ENCODE measurements at places on chromosomes 2 and 18.

- no peak for DNase-seq
Measured at GRCh38 chr2:54435325-54436226, 20.6 kb upstream of the SPTBN1 start.

- DNase-seq, result no peak
Measured at GRCh38 chr2:52995424-52995823, 772.2 kb upstream of the CHAC2 start.

DNA sequence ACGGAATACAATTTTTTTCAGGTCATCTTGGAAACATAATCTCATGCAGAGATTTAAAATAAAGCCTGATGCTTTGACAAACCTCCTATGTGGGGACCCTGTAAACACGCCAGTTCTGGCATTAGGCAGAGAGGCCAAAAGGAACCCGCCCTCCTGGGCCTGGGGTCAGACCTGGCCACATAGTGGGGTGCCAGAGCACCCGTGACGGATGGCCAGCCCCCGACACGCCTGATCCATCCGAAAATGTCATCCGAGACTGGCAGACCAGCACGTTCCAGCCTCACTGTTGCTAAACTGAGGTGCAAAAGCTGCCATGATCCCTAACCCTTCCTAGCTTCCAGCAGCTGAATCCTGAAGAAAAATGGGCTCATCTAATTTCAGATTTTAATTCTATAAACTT lies 222.6 kb upstream of the SALL3 start:
- DNase-seq, result no peak

GRCh38 chr2:38850045-38850444 lies 25.7 kb downstream of the DHX57 start:
- no peak for DNase-seq

GRCh38 chr2:12212841-12213597 lies 466.6 kb downstream of the LPIN1 start:
- DNase-seq, result no peak

GRCh38 chr2:160220026-160220425 lies 20.0 kb upstream of the ITGB6 start:
- no peak for DNase-seq

- no peak for DNase-seq
Measured at GRCh38 chr2:19209575-19210341, 148.7 kb downstream of the OSR1 start.

- no peak for DNase-seq
Measured at GRCh38 chr2:15359716-15360531, 201.2 kb downstream of the NBAS start.

GRCh38 chr18:23799540-23799939 lies 110.3 kb downstream of the LAMA3 start:
- DNase-seq, result no peak

DNA sequence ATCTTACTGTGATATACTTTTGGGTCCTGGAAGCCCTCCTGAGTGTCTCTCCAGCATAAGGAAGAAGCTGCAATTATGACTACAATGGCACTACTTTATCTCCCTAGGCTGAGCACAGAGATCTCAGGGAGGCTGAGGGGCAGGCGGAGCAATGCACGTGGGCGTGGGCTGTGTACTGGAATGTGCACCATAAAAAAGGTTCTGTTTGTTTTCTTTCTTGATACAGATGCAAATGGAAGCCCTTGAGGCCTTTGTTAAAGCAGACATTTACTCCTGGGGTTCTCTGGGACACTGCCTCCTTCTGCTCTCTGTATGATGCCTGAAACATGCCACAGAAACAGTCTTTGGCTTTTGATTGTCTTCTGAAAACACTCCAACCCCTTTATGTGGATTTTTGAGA lies 79.1 kb upstream of the DLX2 start:
- DNase-seq, result no peak

DNA sequence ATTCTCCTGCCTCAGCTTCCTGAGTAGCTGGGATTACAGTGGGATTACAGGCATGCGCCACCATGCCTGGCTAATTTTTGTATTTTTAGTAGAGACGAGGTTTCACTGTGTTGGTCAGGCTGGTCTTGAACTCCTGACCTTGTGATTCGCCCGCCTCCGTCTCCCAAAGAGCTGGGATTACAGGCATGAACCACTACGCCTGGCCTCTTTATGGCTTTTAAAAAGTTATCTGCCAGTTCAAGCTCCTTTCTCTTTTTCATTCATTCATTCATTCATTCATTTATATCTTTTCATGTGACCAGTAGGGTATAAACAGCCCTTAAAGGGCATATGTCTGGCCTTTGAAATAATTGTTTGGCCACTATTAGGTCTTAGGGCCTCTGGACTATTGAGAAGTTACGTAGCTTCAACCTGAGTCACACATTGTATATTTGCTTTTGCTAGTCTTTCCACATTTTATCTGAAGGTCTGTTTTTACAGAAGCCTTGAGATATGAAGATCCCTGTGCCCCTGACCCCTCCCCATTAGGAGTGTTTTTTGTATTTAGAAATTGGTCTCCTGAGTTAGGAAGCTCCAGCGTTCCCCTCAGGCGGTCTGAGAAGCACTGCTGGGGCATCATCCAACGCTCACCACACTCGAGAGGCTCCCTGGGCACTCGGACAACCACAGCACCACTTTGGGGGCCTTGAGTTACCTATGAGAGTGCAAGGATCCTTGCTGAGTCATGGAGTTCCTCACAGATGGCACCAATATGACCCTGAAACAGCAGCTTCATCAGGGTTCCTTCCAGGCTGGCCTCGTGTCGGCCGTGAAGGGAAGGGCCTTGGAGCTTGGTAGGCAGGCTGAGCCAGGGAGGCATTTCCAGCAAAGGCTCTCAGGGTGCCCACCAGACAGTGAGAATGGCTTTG lies 21.8 kb downstream of the FZD5 start:
- no peak for DNase-seq

- DNase-seq, result no peak
Measured at GRCh38 chr18:23384778-23385736, 68.0 kb upstream of the RIOK3 start.

DNA sequence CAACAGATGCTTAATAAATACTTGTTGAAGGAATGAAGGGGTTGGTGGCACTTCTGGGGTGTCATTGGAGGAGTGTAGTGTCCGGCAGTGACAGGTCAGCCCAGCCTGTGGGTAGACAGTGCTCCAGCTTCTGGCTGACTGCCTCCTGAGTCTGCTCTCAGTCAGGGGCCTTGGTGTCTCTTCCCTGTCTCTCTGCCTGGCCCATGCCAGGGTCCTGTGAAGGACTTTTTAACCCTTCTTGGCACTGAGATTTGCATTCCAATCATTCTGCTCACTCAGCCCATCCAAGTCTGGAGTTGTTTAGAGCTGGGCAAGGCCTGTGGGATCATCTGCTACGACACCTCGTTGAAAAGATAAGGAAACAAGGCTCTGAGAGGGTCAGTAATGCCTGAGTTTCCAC lies 1.4 kb upstream of the KCNK3 start:
- DNase-seq, result no peak

All from CD4-positive, alpha-beta T cell treated with Interleukin-4 for 1 hour (primary cell).